Fibroblast of the conjunctiva (primary cell): ENCODE measurements at places on chromosomes 12 and 14.
A peak's percentile ranks its signal among the peaks of the same experiment; 100 is the strongest.

DNA sequence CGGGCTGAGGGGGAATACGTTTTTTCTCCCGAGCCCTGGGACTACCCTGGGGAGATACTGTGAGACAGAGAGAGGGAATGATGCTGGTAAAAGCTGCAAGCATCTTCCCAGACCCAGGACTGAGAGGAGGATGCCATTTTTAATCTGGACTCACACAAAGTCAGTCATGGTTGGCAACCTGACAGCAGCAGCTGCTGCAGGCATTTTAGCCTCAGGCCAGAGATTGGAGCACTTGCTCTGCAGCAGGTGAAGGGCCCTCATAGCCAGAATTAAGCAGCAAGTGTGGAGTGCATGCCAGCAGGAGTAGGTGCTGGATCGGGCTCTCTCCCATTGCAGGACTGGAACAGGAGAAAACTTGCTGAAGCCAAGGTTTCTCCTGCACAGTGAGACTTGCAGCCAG lies 361.1 kb upstream of the CLEC14A start:
- DNase-seq: no peak

DNA sequence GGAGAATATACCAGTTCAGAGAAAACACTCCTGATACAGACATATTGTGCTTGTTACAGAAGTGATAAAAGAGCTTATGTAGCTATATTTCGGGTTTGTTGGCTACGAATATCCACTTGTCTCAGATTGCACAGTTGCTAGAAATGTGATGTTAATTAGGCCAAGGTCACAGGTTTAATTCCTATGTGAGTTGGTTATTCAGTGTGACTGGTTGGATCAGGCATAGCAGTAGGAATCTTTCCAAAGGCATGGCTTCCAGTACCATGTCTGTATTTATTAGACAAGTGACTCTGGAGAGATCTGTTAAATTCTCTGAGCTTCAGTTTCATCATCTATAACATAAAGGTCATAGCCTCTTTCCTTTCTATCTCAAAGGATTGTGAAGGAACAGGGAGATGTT lies 152.7 kb upstream of the KITLG start:
- DNase-seq: peak; percentile 14

DNA sequence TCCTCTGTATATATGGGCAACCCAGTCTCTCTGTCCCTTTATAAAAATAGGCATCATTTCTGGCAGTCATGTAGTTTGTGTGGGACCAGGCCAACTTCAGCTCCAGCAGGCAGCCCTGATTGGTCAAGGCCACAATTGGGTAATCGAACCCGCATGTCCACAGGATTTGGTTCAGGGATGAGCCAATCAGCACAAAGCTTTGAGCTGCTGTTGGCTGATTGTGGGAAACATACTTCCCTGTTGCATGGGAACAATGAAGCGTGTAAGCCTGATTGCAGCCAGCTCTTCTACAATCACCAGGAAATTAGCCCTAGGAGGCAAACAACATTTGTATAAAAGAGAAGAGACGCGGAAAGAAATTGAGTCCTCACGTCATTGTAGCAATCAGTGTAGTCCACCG lies 328.6 kb downstream of the PCNX1 start:
- DNase-seq: peak; percentile 57

GRCh38 chr12:6538420-6539313 lies 4.3 kb downstream of the GAPDH start:
- no peak for DNase-seq

DNA sequence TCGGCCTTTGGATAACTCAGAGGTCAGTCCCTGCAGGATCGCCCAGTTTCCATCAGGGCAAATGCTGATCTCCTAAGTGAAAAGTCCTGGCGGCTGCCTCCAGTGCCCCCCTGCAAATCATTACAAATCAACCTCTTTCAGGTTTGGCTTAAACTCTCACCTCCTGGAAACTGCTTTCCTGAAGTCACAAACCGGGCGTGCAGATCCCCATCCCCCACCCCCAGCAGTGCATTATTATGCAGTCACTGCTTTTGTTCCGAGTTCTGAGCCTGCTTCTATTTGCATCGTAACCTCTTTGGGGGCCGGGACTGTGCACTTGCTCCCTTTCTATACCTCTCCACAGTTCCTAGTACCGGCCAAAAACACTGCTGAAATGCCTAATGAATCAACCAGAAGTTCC lies at the start of gene USP44:
TSS of gene USP44 (minus strand) at position 172 of the 400 bp plus-strand sequence. CDS start 17,220 bp downstream, outside the sequence.
- DNase-seq: no peak

DNA sequence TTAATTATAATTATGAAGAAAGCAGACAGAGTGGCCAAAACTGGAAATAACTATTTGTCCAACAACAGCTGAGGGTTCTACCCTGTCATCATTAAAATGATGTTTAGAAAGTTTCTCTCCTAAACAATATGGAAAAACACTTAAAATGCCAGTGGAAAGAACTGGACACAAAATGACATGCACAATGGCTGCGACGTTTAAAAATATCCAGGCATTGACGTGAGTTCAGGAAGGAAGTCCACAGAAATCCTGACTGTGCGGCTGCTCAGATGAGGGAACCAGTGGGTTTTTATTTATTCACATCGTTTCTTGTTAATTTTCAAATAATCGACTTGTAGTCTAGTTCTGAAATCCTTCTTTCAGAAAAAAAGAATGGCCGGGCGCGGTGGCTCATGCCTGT lies 58.3 kb downstream of the CCNK start:
- no peak for DNase-seq

GRCh38 chr12:60100160-60100559 lies 504.3 kb downstream of the SLC16A7 start:
- no peak for DNase-seq

- no peak for DNase-seq
Observed at GRCh38 chr12:113805673-113806072, 160.5 kb downstream of the RBM19 start.

DNA sequence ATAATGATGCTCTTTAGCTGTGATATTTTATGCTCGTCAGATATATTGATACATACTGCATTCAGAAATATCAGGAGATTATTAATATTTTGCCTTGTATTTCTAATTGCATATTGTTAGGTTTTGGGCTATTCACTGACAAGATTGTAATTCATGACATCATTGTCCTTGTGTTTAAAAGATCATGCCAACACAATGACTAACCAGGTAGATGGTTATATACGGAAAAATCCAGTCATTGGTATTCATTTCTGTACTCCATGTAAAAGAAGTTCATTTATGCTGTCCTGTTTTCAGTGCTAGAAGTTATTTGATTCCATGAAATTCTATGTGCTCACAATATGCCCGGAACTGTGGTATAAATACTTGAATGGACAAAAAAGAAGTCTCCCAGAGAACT lies 107.5 kb downstream of the KITLG start:
- no peak for DNase-seq

GRCh38 chr14:33790996-33791395 lies 159.9 kb downstream of the EGLN3 start:
- DNase-seq: no peak

GRCh38 chr14:66247662-66248193 lies 238.4 kb upstream of the CCDC196 start:
- no peak for DNase-seq

- DNase-seq: no peak
Observed at GRCh38 chr12:24705741-24706358, 243.1 kb downstream of the BCAT1 start.
